ENCODE measurements at places on chromosomes 7 and 10.

GRCh38 chr10:91251430-91252056, 31.1 kb downstream of the PCGF5 start:
- DNase-seq: no peak

GRCh38 chr7:8444468-8444769, 11.0 kb downstream of the NXPH1 start:
- no peak for DNase-seq

DNA sequence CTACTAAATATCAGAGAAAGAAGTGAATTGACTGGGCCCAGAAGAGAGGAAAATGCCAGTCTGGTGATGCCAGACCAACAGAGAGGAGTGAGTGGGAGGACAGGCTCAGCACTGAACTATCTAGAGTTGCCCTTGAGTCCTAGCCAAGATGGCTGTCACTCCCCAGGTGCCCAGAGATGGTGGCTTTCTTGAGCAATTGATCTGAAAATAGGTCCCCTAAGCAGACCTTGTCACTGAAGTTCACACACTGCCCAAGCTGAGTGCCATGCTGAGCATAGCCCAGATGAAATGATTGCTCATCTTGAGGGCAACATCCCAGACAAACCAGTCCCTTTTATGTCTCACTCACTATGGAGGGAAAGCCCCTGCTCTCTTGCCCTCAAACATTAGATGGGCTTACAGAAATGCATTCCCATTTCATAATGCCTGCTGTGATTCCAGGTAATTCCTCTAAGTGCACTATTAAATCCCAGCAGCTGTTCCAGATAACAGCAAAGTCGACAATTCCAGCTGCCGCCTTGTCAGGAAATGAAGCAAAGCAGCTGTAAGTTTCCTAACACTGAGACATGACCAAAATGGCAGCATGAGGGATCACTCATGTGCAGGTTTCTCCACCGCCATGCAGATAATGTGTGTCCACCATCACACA, 329.4 kb downstream of the KCNMA1 start:
- DNase-seq: no peak

GRCh38 chr7:122748195-122748594, 45.5 kb upstream of the RNF148 start:
- DNase-seq: no peak

GRCh38 chr10:110022716-110023504, 15.1 kb downstream of the ADD3 start:
- DNase-seq: no peak

- DNase-seq: no peak
Measured at GRCh38 chr10:120011359-120012130, 119.0 kb downstream of the SEC23IP start.

GRCh38 chr10:79372871-79373270, 25.6 kb downstream of the PPIF start:
- no peak for DNase-seq

- DNase-seq: no peak
Measured at GRCh38 chr7:34224281-34224680, 318.9 kb downstream of the BMPER start.

- no peak for DNase-seq
Measured at GRCh38 chr10:74748468-74749031, 77.8 kb upstream of the KAT6B start.

DNA sequence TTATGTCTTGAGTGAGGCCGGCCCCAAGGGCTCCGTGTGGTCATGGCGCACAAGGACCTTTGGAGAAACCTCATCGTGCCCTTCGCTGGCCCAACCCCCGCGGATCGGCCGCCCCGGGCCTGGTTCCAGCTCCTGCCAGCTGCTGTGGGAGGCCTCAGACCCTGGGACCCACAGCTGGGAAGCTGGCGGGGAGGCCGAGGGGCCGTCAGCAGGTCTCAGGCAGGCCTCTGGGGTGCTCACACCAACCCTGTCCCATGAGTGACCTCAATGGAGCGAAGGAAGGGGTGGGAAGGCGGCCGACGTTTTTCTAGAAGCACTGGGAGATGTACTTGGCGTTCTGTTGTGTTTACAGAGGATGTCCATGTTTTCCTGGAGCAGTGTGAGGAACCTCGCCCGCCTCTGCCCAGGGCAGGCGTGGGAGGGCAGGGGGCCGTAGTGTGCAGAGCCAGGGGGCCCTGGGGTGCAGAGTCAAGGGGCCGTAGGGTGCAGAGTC, 18.6 kb upstream of the ADGRA1 start:
- no peak for DNase-seq

GRCh38 chr10:88243836-88244730, 339.0 kb downstream of the RNLS start:
- DNase-seq: no peak

GRCh38 chr10:83943920-83944319, 195.4 kb upstream of the GHITM start:
- DNase-seq: no peak

- DNase-seq: no peak
Measured at GRCh38 chr7:26099236-26099635, 52.8 kb upstream of the NFE2L3 start.

- DNase-seq: no peak
Measured at GRCh38 chr10:101952191-101952590, 103.8 kb downstream of the ARMH3 start.

- no peak for DNase-seq
Measured at GRCh38 chr7:41581041-41581440, 121.8 kb downstream of the INHBA start.

GRCh38 chr7:137386966-137387365, 43.4 kb upstream of the PTN start:
- no peak for DNase-seq

GRCh38 chr7:142383841-142384492, 126.1 kb upstream of the PRSS58 start:
- no peak for DNase-seq

- no peak for DNase-seq
Measured at GRCh38 chr7:108529341-108529740, 3.4 kb upstream of the PNPLA8 start.

GRCh38 chr7:55351263-55351662, 13.9 kb upstream of the LANCL2 start:
- no peak for DNase-seq

DNA sequence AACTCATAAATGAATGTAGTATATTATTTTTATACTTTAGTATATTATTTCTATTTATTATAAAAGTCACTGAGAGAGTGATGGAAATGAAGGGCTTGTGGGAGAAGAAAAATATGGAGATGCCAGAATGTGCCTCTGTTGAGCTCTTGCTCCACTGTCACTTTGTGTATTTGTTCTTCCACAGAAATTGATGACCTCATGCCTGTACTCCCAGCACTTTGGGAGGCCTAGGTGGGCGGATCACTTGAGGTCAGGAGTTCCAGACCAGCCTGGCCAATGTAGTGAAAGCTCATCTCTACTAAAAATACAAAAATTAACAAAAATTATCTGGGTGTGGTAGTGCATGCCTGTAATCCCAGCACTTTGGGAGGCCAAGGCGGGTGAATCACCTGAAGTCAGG, 76.4 kb upstream of the STK17A start:
- DNase-seq: no peak

DNA sequence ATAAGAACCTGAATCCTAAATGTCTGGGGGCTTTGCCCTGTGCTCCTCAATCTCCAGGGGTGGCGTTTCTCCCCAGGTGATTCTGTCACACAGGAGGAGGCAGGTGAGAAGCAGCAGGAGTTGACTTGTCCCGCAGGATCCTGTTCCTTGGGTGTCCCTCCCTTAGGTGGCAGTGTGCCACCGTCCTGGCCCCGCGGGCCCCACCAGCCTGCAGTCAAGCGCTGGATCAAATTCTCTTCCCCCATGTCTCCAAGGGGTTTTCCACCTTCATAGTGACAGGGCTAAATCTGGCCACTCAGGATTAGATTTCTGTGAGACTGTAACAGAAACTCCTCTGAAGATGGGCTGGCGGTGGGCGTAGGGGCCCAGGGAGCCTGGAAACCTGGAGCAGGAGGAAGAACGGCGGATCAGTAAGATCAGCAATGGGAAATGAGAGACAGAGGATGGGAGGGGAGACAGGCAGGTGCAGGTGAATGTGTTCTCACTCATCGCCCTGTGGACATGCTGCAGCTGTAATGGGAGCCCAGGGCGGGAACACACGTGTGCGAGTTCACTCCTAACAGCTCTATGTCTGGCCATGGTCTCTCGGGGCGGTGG, 329.2 kb upstream of the COBL start:
- no peak for DNase-seq

DNA sequence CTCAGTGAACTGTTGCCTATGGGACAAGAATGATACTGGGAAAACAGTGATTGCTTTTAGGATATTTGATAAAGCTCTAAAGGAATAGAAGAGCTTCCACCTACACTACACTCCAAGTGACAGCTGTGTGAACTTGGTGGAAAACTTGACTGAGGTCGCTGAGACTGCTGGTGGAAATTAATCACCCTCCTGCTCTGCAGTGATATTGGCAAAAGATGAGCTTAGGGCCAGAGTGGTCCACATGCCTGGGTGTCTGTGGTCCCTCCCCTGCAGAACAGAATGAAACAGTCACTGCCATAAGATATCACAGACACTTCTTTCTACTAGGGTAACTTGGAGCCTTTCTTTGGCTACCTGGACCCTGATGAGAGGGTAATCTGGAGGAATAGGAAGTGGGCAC, 382.1 kb upstream of the GALNT17 start:
- no peak for DNase-seq

DNA sequence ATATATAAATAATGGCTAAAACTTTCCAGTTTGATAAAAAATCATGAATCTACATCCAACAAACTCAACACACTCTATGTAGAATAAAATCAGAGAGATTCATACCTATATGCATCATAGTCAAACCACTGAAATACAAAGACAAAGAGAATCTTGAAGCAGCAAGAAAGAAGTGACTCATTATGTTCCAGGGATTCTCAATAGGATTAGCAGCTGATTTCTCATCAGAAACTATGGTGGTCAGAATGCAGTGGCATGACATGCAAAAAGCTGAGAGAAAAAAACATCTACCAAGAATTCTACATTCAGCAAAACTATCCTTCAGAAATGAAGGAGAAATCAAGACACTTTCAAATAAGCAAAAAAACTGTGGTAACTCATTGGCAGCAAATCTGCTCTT, 187.4 kb downstream of the RNLS start:
- DNase-seq: no peak

DNA sequence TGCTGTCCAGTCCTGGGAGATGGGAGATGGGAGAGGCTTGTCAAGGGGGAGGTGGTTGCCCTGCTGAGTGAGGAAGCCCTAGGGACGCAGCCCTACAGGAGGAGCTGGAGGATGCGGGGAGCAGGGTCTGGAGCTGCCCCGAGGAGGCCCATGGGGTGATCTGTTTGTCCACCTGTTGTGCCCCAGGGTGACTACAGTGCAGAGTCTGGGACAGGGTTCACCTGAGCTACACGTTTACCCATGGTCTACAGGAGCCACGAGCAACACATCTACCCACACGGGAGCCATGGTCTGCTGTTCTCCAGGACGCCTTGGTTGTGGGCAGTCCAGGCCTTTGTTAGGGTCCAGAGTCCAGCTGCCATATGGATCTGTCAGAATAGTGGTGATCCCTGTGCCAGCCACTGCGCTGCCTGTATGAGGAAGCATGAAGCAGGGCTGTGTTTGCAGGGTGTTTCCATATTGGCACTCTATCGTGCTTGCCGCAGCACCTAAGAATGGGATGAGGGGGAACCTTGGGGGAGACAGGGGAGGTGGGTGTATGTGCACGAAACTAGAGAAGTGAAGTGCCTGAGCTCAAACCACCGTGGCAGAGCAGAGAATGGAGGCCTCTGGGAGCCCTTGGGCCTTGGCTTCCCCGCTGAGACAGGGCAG, 23.7 kb downstream of the ZNF775 start:
- no peak for DNase-seq

GRCh38 chr10:34124522-34125035, 690.5 kb downstream of the PARD3 start:
- DNase-seq: no peak

- DNase-seq: no peak
Measured at GRCh38 chr7:40043164-40043563, 91.3 kb downstream of the MPLKIP start.

DNA sequence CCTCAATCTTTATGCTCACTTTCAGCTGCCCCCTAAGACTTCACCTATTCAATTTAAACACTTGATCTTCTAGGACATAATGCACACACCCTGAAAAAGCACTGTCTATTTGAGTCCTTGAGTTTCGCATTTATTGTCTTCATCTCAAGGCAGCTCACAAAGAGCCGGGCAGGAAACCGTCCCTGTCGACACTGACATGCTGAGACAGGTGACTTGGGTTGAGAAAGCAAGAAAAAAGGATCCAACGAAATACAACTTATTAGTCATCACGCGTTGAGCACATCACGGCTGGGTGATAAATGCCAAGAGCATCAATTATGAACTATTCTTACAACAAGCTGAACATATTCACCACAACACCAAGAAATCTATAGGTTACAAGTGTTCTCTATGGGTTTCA, 91.1 kb downstream of the CALN1 start:
- DNase-seq: no peak

GRCh38 chr10:62924344-62924748, 108.2 kb upstream of the EGR2 start:
- no peak for DNase-seq

- no peak for DNase-seq
Measured at GRCh38 chr7:1508277-1508758, 4.1 kb upstream of the INTS1 start.

- no peak for DNase-seq
Measured at GRCh38 chr7:5553298-5553877, 129.8 kb upstream of the TNRC18 start.

- no peak for DNase-seq
Measured at GRCh38 chr10:43970018-43970698, 321.5 kb upstream of the ZNF32 start.

- no peak for DNase-seq
Measured at GRCh38 chr7:36522453-36523007, 132.9 kb downstream of the ANLN start.

DNA sequence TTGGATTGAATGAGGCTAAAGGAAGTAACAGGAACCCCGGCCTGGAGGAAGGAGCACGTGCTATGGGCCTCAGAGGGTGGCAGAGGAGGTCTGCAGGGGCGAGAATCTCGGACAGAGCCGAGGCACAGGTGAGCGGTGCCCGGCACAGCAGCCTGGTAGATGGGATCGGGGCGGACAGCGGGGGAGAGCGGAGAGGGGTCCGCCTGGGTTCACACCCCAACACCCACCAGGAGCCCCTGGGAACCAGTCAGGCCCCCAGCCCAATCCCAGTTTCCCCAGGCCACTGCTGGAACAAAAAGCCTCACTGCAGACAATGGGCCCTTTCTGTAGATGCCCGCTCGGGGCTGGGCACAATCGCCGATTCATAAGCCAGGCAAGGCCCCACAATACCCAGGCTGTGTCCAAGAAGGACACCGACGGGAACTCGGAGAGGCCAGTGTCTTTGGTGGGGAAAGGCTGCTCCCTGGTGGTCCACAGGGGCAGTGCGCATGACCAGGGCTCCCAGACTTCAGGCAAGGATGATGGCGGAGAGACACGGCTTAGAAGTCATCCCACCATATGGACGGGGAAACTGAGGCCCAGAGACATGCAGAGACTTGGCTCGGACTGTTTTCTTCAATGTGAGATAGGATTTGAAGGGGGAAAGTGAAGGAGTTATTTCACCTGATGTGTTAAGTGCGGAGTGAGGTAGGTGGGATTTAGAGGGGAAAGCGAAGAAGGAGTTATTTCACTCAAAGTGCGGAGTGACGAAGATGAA, 106.9 kb upstream of the GPR26 start:
- DNase-seq: no peak

- no peak for DNase-seq
Measured at GRCh38 chr10:12973149-12973718, 28.3 kb downstream of the CCDC3 start.

GRCh38 chr10:98415731-98416119, 743 bp upstream of the PYROXD2 start:
- DNase-seq: no peak

Measured in GOT3 (cell line).